ENCODE measurements at places on chromosomes 4 and X. TPM values are rescaled to one million over a fixed set of nuclear protein-coding genes. Genes with fewer than 3 reads are reported as not detected.

The TMEM187 gene
- 10.0 TPM for total RNA-seq

The RASL11B gene
- 0.20 TPM for total RNA-seq

The CXCL6 gene
- total RNA-seq, result not detected

The CXorf49 gene
- total RNA-seq, result not detected

The FHIP1A gene
- 0.12 TPM for total RNA-seq
